ENCODE measurements at places on chromosomes 2 and 18. TPM values are rescaled to one million over a fixed set of nuclear protein-coding genes. Genes with fewer than 3 reads are reported as not detected.

The GPBAR1 gene
- 0.15 TPM for total RNA-seq

The CCDC141 gene
- total RNA-seq: not detected

The PPP4R3B gene
- 30.3 TPM for total RNA-seq

The GLI2 gene
- 24.1 TPM for total RNA-seq

The SULT1C2 gene
- 0.48 TPM for total RNA-seq

The TRAK2 gene
- total RNA-seq: 12.6 TPM

The CHST10 gene
- total RNA-seq: 15.6 TPM

The ACVR1C gene
- total RNA-seq: 0.02 TPM

The BCL11A gene
- total RNA-seq: 0.20 TPM

The PRKAG3 gene
- not detected for total RNA-seq

The MFSD2B gene
- total RNA-seq: 0.14 TPM

The TMEM17 gene
- 5.4 TPM for total RNA-seq

The FIGN gene
- total RNA-seq: 1.8 TPM

The BIN1 gene
- 30.2 TPM for total RNA-seq

The ST8SIA3 gene
- total RNA-seq: not detected

The C2orf80 gene
- total RNA-seq: not detected

The KCNF1 gene
- 21.8 TPM for total RNA-seq

The NEB gene
- 0.12 TPM for total RNA-seq

The ALK gene
- total RNA-seq: not detected

The BOLL gene
- not detected for total RNA-seq

The EGR4 gene
- 0.31 TPM for total RNA-seq

The KCNG2 gene
- total RNA-seq: not detected

Measured in A549 treated with CORT108297 at 1 μM for 4 hours (cell line).